ENCODE measurements at places on chromosomes 4 and X.

- no peak for DNase-seq
Observed at GRCh38 chrX:41529221-41529620, 82.1 kb downstream of the NYX start.

DNA sequence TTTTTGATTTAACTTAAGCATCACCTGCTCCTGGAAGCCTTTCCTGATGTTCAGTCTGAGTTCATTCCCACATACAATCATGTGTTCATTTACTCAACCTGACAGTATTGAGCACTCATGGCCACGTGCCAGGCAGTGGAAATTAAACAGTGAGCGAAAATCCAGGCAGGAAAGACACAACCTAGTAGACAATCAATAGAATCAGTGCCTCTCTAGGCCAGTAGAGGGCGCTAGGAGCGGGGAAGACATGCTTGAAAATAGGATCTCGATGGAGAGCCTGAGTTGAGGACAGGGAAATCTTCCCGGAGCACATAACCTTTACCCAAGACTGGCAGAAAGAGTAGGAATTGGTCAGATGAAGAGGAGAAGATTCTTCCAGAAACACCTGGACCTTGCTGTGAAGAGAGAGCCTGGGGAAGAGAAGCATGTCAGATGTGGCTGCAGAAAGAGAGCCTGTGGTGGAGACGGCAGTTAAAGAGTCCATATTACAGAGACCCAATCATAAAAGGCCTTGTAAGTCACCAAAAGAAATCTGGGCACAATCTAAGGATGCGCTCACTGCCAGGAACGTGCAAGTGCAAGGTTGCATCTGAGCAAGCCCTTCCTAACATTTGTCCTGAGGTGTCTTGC lies 103.5 kb downstream of the LDB2 start:
- DNase-seq: peak; percentile 4

GRCh38 chr4:673349-674091 lies 556 bp downstream of the ATP5ME start:
- no peak for DNase-seq

DNA sequence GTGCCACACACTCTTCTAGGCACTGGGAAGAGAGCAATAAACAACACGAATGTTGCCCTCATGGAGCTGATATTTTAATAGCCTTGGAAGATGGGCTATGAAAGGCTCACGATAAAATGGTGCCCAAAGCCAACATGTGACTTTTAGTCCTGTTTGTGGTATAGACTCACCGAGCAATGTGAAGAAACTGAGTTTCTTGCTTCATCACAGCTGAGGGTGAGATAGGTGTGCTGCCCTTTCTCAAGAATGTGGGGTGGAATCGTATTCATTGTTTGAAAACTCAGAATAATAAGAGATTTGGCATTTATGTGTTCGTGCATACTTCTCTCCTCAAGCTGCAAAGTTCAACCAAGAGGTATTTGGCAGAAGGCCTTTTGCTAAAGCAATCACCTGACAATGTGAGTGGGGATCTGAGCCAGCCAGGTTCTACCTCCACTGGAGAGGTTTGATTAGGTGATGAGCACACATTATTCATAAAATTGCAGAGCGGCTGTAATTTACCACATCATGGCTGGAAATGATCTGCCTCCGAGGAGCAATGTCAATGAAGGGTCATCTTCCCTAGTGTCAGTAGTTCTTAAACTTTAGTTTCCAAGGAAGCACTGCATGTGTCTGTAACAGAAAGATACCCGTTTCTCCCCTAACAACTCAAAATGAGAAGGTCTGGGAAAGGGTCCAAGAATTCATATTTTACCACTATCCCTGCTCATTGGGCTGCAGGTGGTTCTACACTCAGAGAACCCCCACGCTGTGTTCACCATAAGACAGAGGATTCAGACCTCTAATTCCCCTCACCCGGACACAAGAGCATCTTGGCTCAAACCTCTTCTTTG lies 41.9 kb upstream of the CBR4 start:
- no peak for DNase-seq

- DNase-seq: no peak
Observed at GRCh38 chr4:164946810-164947209, 30.6 kb downstream of the TRIM61 start.

DNA sequence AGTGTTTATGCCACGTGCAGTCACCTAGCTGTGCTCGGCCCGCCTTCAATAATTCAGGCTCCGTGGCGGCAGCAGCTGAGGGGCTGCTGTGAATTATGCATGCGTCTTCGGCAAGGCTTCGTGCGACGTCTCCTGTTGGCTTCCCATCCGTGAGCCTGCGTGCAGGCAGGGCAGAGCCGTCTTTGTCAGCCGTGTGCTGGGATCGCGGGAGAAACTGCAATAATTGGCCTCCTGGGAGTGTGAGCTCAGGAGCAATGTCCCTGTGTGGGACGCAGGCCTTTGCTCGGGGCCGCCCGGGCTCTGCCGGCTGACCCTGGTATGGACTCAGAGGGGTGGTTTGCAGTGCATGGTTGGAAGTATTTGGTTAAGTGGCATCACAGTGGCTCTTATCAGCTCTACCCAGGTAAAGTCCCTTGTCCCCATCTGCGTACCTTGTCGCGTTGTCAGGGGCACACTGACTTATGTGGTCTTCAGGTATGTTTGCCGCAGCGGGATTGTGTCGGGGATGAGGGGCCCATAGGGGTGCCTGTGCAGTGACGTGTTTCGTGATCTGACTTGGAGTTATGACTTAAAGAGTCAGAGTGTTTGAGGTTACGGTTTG lies 34.5 kb upstream of the HGFAC start:
- no peak for DNase-seq

DNA sequence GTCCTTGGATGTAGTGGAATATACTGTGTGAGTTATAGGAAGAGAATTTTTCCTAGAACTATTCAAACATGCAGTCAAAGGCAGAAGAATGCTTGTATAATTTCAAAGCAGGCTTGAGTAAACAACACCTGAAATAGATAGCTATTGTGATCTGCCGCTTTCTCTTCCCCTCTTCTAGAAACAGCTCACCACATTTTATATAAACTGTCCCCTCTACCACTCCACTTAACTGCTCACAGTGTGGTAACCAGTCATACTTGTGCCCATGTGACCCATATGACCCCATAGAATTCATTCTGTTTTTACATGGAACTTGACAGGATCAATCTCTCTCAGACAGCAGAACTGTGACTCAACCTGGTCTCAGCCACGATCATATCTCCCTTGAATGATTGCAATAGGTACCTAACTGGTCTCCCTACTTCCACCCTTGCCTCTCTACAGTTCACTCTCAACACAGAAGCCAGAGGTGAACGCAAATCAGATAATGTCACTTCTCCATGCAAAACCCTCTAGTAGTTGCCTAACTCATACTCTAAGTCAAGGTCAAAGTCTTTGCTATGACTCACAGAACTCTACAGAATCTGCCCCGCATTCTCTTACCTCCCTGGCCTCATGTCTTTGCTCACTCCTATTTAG lies 85.6 kb upstream of the EFHC2 start:
- DNase-seq: no peak

- no peak for DNase-seq
Observed at GRCh38 chr4:123891881-123892280, 495.3 kb downstream of the SPRY1 start.

DNA sequence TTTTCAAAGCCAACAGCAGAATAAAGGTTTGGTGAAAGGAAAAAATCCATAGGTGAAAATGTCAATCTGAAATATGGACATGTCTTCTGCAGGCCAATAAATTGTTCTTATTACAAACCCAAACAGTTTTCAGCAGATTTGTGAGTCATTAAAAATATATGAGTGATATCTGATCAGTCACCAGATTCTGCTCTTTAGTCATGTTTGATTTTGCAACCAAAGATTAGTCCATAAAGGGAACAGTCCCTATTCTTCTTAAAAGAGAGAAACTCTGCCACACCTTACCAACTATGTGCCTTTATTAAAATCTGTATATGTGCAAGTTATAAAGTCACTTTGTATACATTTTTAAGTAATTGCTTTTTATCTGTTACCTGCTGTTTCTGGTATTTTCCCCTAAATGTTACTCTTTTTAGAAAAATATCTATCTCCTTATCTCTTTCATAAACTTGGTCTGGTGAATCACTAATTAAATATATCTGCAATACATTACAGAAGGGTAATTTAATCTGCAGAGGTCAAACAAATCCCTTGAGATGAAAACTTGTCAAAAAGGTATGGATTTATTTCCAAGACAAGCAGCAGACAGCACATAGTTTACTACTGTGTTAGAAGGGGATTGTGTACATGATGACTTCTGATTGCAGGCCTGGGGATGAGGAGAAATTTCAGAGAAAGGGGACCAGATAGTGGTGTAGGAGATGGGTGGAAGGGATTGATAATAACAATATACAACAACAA lies 322.9 kb upstream of the NWD2 start:
- no peak for DNase-seq

GRCh38 chr4:76803522-76803921 lies 94.4 kb downstream of the SOWAHB start:
- DNase-seq: no peak

DNA sequence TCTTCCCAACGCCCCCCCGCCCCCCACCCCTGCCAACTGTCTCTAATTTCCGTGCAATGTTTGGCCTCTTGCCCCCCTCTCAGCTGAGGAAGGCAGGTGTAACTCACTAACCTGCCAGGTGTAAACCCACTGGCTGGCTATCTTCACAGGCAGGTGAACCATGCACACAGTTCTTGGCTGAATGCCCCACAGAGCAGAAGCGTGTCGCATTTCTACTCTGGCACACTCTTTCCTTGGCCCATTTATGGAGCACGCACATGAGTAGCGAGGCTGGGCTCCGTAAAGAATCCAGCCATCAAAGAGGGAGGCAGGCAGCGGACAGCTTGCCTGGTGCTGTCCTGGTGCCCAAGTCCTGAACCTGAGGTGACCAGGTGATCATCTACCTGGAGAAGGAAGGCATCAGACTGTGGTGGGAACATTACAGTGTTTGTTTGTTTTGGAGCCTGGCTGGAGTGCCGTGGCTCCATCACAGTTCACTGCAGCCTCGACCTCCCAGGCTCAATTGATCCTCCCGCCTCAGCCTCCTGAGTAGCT lies 39.2 kb upstream of the CRMP1 start:
- DNase-seq: no peak

DNA sequence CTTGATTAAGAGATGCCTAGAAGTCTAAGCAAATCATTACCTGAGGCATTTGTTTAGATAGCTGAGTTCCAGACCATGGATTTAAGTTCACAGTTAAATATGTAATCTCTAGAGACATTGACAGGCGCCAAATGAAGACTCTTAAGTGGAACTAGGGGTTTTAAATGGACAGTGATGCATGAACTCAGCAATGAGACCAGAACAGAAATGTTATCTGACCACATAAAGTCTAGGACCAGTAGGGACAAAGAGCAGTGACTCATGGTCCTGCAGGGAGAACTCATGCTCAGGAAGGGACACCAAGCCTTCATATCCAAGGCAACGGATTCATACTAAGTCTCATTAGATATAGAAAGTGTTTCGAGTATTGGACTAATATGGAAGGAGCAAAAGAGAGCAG lies 152.3 kb downstream of the PPARGC1A start:
- DNase-seq: no peak

- no peak for DNase-seq
Observed at GRCh38 chr4:85603437-85604336, 128.7 kb downstream of the ARHGAP24 start.

GRCh38 chr4:142656178-142656577 lies 189.9 kb downstream of the INPP4B start:
- DNase-seq: no peak

GRCh38 chr4:6329478-6330383 lies 60.1 kb downstream of the WFS1 start:
- no peak for DNase-seq

DNA sequence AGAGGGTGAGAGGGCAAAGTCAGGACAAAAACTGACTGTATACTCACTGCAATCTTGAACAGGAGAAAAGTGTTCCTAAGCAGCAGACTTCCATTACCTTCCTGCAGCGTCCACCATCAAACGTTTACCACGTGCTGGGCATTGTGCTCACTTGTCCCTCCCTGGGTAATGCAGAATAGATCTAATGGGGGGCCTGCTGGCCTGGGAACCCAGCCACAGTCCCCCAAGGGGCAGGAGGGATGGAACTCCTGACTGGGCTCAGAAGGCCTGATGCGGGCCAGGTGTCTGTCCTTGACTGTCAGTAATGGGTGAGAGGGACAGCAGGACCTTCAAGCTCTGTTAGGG lies 37.6 kb upstream of the FAM156A start:
- DNase-seq: no peak

DNA sequence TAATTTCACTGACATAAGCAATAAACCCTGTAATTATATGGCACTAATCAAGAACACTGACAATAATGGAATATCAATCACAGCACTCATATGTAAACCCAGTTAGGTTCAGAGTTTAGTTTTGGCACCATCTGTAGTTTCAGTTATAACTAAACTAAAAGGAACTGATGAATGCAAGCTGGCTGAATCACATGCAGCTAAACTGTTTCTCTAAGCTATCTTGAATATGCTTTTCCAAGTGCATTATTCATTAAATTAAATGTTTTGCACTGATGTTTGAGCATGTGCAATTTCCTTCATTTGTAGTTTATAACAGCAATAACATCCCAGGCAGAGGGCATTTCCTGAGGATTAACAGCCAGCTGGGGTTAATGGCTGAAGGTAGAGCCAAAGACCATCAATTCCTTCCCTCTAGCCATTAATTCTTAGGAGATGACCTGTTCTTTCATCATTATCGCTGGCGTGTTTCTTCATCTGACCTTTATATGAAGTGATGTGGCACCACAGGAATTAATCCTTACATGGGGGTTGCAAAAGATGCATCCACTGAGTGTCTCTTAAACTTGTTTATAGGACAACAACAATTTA lies 562.8 kb upstream of the IGFBP7 start:
- no peak for DNase-seq

DNA sequence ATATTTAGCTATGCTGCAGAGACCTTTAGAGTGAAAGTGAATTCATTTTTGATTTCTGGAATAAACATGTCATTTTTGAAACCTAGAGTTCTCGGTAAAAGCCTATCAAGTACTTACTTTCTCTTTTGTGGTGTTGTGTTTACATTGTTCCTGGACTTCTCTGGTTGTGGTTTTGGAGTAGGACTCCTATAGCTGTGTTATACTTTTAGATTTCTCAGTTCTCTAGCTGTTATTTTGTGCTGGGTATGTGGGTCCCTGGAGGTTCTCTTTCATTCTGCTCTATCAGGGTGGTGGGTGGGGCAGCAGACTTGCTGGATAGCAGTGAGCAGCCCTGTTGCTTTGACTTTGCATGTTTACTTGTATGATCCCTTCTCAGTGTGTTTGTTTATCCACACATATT lies 25.6 kb upstream of the MSMO1 start:
- DNase-seq: no peak

DNA sequence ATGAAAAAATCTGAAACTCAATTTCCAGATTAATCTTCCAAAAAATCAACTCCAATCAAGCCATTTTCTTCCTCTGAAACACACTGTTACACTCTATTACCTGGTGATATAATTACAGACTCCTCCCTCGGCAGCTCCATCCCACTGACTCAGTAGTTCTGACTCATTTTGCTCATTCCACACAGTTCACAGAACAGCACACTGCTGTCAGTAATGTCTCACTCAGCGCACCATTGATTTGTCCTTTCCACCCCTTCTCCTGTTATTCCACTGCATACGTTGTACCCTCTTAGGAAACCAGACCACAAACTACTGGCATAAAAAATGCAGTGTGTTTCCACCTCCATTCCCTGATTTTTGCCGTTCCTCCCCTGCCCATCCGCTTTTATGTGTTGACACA lies 212.7 kb downstream of the SLIT2 start:
- DNase-seq: no peak

- no peak for DNase-seq
Observed at GRCh38 chr4:82779032-82779431, 19.6 kb downstream of the SCD5 start.

GRCh38 chr4:143668930-143669552 lies 31.4 kb downstream of the FREM3 start:
- DNase-seq: no peak

GRCh38 chr4:55364691-55365344 lies 18.8 kb downstream of the SRD5A3 start:
- DNase-seq: no peak

All from stimulated activated CD4-positive, alpha-beta T cell treated with anti-CD3 and anti-CD28 coated beads, Interleukin-1b, Interleukin-23, amount 100 ng/mL, for 24 hours (primary cell).